8988T (cell line): ENCODE measurements at places on chromosomes 1 and 21.
A peak's percentile ranks its signal among the peaks of the same experiment; 100 is the strongest.

- peak; percentile 92 for DNase-seq
Observed at GRCh38 chr1:966135-966703, at the start of gene PLEKHN1. TSS of gene PLEKHN1 (plus strand) at chr1:966482. CDS start at chr1:966532, 50 bp downstream.

DNA sequence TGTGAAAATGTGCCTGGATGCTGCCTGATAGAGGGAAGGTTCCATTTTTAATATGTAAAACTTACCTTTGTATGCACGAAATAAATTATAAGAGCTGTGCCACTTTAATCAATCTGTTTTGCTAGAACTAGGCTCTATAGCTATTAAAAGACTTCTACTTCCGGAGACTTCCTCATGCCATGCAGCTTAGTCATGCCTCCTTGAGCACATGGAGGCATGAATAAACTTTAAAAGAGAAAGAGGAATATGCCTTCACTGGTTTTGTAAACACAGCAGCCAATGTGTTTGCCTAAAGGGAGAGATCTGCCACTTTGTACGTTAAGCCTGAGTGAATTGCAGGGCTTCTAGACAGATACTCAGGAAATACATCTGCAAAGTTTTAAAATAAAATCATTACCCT lies 604.6 kb downstream of the LRRIQ3 start:
- no peak for DNase-seq

GRCh38 chr1:18946550-18947381 lies 9.7 kb downstream of the IFFO2 start:
- DNase-seq = no peak

- DNase-seq = no peak
Observed at GRCh38 chr1:5349526-5349925, 642.7 kb downstream of the NPHP4 start.

- no peak for DNase-seq
Observed at GRCh38 chr1:214635086-214635485, 32.1 kb downstream of the CENPF start.

GRCh38 chr21:21101911-21102310 lies 103.7 kb downstream of the NCAM2 start:
- DNase-seq = no peak

GRCh38 chr1:212981571-212982328 lies 31.4 kb downstream of the VASH2 start:
- DNase-seq = no peak

- no peak for DNase-seq
Observed at GRCh38 chr1:58850636-58851035, 66.8 kb upstream of the JUN start.

GRCh38 chr1:34019741-34020552 lies 145.1 kb downstream of the CSMD2 start:
- no peak for DNase-seq

- no peak for DNase-seq
Observed at GRCh38 chr1:237179503-237179902, 137.5 kb downstream of the RYR2 start.

DNA sequence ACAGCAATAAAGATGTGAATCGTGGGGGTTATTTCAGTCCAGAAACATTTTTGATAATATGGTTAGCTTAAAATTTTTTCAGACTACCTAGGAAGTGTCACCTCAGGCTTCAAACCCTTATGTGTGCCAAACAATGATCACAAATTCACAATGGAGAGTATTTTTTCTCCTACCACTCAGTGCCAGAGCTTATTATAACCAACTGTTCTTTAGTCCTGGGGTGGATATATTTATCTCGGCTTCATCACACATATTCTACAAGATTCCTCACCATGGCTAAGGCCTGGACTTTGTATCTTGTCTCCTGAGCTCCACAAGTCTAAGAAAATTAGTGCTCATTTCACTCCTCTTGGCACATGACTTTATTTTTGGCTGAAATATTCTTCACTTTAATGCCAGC lies 629.1 kb downstream of the RWDD3 start:
- no peak for DNase-seq

DNA sequence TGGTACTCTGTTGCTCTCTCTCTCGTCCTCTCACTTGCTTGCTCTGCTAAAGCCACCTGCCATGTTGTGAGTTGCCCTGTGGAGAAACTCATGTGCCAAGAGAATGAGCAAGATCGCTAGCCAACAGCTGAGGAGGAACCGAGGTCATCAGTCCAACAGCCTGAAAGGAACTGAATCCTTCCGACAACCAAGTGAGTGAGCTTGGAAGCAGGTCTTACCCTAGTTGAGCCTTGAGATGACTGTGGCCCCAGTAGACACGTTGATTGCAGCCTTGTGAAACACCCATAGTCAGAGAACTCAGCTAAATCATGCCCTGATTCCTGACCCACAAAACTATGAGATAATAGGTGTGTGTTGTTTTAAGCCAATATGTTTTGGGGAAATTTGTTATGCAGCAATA lies 48.1 kb upstream of the BACH1 start:
- no peak for DNase-seq

DNA sequence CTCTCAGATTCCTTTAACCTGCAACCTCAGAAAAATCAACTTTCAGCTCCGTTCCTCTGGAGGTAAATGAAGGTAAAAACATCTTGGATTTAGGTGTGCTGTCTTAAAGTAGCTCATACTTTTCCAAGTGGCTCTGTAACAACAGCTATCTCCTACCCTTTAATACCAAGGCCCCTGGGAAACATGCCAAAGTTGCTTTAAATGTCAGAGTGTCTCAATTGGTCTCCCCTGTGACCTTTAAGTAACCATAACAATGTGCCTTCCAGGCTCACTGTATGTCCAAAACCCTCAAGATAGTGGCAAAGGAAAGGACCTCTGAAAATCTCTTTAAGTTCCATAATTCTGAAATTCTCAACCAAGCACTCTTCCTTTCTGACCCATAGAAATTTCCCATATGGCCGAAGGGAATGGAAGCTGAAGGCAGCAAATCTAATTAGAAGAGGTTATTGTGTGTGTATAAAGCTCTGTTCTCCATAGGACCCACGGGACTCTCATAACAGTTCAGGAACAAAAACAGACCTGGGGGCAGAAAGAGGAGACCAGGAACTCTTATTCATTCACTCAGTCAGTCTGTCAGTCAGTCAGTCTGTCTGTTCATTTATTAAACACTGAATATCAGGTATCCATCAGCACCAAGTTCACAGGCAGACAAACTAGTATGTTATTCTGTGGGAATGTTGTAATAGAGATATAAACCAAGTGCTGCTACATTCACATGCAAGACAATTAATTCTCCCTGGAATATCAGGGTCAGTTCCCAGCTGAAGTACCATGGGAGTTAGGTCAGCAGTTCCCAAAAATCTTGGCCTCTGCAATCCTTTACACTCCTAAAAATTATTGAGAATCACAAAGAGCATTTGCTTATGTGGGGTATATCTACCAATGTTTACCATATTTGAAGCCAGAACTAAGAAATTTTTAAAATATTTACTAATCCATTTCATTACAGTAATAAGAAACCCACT lies 19.1 kb downstream of the ASTN1 start:
- no peak for DNase-seq

- DNase-seq = no peak
Observed at GRCh38 chr1:86753700-86754099, 49.3 kb downstream of the SH3GLB1 start.

DNA sequence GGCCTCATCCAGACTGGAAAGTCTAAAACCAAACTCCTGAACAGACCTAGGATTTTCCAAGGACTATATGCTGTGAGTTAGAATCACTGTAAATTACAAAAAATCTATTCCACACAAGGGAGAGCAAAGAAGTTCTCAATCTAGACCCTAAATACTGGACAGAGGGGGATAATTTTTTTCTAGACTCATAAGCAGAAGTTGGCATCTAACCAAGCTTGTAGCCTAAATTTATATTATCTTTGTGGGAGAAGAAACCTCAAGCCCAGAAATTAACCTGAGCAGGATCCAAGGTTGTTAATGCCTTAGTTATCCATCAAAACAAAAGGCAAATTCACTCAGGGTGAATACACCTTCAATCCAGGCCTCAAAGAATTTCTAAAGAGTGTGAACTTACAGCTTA lies 290.2 kb downstream of the SMYD3 start:
- no peak for DNase-seq

GRCh38 chr1:44628962-44629756 lies 45.1 kb downstream of the TMEM53 start:
- DNase-seq = no peak

- DNase-seq = no peak
Observed at GRCh38 chr1:172482044-172482443, 38.2 kb upstream of the PIGC start.

GRCh38 chr1:4174291-4175200 lies 274.5 kb upstream of the C1orf174 start:
- no peak for DNase-seq

DNA sequence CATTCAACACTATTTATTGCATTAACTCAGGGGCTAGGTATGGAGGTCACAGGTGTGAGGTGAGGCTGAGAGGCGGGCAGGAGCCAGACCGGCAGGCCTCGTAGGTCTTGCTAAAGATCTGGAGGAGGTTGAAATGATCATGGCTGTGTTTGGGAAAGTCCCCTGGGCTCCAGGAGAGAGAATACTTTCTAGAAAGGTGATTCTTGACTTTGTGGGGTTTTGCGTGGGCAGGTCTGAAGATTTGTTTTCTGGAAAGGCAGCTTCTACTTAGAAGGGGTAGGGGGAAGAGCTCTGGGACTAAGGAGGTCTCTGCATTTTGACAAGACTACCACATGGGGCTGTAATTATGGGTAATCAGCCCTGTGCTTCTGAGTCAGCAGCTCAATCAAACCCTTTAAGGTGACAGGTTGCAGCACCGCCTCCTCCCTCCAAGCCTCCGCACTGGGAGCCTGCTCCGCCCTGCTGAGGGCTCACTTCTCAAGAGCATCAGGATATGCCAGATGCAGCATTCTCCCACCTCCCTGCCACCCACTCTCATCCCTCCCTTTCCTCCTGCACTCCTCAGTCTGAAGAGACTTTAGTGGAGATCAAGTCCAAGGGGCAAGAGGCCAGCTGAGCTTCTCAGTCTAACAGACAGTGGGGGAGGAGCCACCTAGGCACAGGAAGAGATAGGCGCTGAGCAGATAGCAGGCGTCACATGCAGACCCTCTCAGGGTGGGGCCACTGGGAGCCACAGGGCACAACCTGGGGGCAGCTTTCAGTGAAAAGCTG lies 30.5 kb downstream of the SLC30A1 start:
- DNase-seq = no peak

DNA sequence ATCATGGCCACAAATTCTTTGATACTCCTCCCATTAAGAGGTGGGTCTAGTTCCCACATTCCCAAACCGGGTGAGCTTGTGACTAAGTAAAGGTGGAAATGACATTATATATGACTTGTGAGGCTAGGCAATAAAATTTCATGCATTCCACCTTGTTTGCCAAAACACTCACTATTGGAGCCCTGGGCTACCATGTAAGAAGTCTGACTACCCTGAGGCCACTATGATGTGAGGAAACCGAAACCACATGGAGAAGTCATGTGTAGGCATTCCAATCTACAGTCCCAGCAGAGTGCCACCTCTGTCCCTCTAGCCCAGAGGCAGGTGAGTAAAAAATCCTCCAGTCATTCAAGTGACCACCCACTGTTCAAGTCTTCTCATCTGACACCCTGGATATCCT lies 17.9 kb upstream of the SMG7 start:
- no peak for DNase-seq

DNA sequence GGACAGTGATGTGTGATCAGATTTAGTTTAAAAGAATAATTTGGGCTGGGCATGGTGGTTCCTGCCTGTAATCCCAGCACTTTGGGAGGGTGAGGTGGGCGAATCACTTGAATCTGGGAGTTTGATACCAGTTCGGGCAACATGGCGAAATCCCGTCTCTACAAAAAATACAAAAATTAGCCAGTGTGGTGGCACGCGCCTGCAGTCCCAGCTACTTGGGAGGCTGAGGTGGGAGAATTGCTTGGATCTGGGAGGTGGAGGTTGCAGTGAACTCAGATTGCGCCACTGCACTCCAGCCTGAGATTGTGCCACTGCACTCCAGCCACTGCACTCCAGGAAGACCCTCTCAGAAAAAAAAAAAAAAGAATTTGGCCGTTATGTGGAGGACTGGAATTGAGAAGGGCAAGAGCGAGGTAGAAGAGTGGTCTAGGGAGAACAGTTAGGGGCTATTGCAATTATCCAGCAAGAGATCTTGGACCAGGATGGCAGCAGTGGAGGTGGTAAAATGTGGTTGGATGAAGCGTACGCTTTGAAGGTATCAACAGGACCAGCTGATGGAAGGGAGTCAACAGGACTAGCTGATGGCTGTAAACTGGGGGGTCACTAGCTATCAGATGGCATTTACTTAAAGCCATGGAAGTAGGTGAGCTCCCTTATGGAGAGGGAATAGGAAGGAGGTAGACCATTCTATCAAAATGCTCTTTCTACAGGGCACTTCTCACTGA lies 9.6 kb downstream of the BTBD19 start:
- DNase-seq = no peak

DNA sequence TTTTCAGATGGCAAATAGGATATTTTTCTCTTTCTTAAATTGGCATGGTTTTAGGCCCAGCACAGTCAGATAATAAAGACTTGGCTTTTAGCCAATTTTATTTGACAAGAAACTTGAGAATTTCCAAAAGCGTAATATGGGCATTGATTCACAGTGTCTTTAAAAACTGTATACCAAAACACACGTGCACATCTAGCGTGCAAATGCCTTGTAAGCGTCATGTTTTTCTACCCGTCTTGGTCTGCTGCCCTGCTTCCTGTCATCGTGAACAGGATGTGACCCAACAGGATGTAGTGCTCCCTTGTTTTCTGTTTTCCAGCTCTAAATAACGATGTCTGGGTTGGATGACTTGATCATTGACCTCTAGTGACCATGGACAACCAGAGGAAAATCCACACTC lies 24.7 kb upstream of the SLC44A3 start:
- no peak for DNase-seq

DNA sequence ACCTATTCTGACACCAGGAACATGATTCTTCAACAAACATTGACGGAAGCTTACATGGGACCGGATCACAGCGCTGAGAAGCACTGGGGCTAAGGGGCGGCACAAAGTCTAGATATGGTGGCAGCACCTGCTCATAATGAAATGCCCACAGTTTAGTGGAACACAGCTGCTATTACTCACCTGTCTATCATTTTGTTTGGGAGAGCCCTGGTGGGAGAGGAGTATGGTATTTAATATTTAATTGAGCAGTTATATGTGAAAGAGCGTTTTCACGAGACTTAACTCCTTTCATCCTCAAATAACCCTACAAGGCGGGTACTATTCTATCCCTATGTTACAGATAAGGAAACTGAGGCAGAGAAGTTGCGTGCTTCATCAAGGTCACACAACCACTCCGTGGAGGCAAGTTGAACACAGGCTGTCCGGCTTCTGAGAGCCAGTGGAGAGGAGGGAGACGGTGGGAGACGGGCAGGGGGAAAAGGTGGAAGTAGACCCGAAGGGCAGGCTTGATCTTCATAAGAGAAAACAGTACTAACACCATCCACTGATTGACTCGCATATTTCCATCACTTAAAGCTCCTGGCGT lies 790 bp upstream of the TSNAX start:
- no peak for DNase-seq

DNA sequence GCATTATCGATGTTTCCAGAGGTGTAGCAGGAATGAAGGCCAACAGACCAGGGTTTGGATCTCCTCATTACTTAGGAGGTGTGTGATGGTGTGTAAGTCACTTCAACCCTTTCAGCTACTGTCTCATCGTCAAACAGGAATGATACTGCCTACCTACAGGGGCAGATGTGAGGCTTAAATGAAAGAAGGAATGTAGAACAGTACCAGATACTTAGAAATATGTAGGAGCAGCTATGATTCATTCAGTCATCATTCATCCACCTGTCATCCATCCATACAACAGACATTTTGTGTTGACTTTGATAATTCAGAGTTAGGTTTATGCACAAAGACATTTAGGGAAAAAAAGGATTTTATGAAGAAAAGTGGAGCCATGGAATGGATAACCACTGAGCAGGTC lies 486.9 kb upstream of the DAB1 start:
- no peak for DNase-seq

- no peak for DNase-seq
Observed at GRCh38 chr1:203867802-203868201, 6.4 kb downstream of the SNRPE start.
